AG10803 (cell line): ENCODE measurements at places on chromosomes 5 and 9.
A peak's percentile ranks its signal among the peaks of the same experiment; 100 is the strongest.

- no peak for DNase-seq
Measured at GRCh38 chr9:73738741-73739530, 587.3 kb downstream of the ANXA1 start.

GRCh38 chr9:3059781-3060468 is 216.0 kb upstream of the PUM3 start:
- no peak for DNase-seq

- no peak for DNase-seq
Measured at GRCh38 chr9:36924757-36925432, 109.2 kb downstream of the PAX5 start.

DNA sequence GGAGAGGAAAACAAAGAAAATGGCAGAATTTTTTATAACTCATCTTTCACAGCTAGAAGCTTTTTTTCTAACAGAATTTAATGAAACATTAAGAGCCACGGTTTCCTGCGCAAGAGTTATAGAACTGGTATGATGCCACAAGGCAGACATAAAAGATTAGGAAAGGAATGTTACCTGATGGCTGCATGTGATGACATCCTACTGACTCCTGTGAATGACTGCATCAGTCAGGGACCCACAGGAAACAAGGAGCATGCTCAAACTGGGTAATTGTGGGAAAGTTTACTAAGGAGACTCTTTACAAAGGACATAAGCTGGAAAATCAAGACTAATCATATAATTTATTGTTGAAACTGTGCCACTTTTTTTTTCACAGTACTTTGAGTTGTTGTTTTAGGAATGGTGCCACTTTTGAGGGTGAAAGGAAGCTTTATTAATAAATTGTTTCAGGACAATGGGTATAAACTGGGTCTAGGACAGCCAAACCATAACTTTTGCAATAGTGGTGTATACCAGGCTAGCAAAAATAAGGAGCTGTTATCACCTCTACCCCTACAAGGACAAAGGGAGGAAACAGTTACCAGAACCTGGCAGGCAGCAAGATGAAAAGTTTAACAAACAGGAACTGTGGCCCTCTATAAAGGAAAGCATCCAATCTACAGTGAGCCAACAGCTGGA is 5.1 kb upstream of the TSLP start:
- DNase-seq: no peak

DNA sequence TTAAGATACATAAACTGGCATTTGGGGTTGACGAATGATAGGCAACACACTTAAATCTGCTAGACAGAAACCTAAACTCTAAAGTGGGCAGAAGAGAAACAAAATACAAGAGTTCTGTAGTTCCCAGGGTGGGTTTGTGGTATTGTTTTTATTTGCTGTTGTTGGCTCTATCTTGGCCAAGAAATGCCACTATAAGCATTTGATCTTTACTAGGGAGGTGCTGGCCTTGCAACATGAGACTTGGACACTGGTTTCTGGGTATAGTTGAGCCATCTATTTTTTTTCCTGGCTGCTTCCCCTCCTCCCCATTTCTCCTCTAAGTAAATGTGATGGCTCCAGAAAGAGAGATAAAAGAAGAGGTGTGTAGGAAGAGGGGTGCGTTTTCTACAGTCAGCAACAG is 251.2 kb downstream of the SLIT3 start:
- no peak for DNase-seq

DNA sequence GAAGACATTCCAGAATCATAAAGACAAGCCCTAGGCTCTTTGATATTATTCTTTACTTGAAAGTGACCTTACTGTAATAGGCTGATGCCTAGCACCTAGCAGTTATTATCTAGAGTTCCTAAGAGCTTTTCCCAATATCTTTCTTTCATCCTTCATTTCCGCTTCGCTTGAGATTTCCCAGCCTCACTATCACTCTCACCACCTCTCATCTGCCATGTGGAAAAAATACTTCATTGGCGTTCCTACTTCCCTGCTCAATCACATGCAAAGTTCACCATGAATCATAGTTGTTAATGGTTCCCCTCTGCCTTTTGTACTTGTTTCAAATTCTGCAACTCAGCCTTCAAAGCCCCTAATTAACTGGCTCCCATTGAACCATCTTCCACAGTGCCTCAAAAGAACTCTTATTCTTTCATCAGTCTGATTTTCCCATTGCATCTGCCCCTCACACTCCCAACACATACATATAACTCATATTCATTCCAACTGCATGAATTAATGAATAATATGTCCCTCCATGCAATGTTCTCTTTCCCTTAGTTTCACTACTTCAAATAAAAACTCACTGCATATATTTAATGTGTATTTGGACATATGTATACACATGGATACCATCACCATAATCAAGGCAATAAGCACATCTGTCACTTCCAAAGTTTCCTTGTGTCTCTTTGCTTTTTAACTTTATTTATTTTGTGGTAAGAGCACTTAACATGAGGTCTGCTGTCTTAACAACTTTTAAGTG is 221.6 kb downstream of the PARP8 start:
- no peak for DNase-seq

GRCh38 chr5:118857700-118858099 is 130.6 kb downstream of the DTWD2 start:
- DNase-seq: no peak

GRCh38 chr9:130039528-130040147 is 3.4 kb downstream of the FNBP1 start:
- DNase-seq: no peak

GRCh38 chr9:70340572-70340971 is 73.9 kb downstream of the KLF9 start:
- DNase-seq: peak; percentile 47

- DNase-seq: peak; percentile 55
Measured at GRCh38 chr9:97802276-97802675, 50.8 kb upstream of the FOXE1 start.

DNA sequence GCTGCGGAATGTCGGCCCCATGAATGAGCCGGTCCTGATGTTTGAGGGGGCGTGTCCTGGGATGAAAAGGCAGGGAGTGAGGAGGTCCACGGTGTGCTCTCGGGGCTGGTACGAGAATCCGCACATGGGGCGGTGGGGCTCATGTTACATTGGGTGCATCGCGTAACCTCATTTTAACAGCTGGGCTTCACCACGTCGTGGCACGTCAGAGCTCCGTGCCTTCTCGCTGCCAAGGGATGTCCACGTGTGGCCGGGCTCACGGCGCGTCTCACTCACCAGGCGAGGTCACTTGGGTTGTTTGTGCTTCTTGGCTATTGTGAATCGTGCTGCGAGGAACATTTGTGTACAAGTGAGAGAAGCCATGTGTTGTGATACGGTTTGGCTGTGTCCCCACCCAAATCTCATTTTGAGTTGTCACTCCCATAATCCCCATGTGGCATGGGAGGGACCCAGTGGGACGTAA is 29.1 kb upstream of the IRX4 start:
- no peak for DNase-seq

DNA sequence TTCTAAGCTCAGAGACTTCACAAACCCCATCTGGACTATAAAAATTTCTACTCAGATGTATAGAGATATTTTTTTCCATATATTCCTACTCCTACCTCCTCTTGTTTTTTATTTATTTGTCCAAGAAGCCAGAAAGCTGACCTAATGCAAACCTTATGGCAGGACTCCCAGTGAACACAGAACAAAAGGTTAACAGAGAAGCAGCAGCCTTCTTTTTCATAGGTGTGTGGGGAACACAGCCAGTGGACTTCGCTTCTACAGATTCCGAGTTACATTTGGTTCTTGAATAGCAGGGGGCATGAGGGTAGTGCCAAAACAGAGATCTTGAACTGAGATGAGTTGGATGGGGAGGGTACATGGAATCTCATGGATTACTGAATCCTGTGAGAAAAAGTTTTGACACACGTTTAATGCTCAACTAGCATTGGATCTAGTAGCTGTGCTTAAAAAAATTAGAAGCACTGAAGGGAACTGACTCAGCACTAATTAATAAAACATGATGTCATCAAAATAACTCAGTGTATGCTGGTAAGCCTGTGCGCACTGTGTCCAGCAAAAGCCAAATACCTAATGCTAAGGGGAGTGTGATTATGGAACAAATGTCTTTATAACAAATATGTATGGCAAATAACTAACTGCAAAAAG is 240.1 kb downstream of the GABRB2 start:
- DNase-seq: no peak

DNA sequence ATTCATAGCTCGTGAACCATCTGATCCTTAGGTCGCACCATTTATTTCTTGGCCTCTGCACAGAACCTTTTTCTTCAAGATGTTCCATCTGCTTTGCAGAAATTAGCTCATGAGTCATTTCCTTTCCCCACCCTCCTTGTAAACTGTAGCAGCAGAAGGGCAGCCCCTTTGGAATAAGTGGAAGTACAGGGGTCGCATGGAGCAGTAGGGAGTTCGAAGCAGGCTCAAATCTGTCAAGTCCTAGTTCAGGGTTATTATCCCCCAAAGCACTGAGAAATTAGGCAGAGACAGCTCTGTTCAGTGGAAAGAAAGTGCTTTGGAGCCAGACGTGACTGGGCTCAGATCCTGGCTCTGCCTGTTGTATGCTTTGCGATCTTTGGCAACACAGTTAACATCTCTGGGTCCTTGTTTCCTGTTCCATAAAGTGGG is 84.2 kb downstream of the SGCD start:
- peak; percentile 85 for DNase-seq

- no peak for DNase-seq
Measured at GRCh38 chr9:82356131-82356530, 367.6 kb downstream of the SPATA31D1 start.

DNA sequence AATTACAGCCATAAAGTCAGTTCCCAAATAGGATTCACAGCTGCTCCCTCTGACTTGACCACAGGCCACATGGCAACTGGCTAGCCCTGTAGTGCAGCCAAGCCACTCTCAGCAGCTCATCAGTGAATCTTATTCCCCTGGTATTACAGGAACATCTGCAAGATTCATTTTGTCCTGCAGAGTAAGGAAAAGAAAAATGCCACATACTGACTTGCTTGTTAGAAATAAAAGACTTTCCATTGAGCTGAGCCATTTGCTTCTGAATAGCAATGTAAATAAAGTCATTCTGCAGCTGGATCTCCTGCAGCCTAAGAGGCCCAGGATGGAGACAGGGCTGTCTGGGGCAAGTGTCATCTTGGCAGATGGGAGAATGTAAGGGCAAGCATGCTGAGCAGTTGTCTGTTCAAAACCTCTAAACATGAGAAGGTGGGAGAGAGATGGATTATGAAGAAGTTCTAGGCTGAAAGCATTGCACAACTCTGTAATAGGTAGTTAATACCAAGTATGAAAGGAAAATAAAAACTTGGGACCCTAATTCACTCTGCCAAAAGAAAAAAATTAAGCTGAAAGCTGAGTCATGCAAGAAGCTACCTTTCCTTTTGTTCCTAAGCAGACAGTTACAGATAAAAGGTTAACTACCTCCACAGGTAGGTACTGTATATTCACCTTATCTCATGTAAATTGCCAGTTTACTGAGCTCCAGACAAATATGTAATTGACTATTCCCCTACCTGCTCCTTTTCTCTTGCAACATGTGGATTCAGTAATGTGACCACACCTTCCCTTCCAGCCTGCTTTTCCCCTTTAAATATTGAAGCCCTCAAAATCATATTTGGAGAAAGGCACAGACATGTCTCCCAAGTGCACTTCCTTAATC is 244.4 kb upstream of the RAI14 start:
- DNase-seq: peak; percentile 73
